Activated CD4-positive, alpha-beta memory T cell treated with anti-CD3 and anti-CD28 coated beads for 36 hours (primary cell): ENCODE measurements at places on chromosomes 4 and X. TPM values are rescaled to one million over a fixed set of nuclear protein-coding genes. Genes with fewer than 3 reads are reported as not detected.

DNA sequence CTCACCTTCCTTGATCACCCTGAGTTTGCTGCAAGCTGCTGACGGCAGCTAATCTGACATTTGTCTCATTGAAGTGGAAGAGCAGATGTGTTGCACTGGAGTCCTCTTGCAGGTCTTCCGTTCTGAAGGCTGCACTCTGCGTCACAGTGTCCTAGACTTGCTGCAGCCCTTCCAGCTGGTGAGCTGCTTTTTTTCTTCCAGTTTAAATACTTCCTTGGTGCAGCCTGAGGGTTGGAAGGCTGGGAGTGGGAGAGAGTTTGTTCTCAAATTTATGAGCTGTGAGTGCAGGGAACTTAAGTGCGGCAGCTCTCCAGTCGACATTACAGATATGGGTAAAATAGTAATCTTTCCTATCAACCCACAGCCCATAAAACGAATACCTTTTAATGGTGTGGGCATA lies 303.6 kb upstream of the FAT1 start:
- H3K36me3 ChIP-seq = no peaks in the 10 kb centered on the region
- no peaks in the 10 kb centered on the region for H3K27me3 ChIP-seq
- no peak for DNase-seq
- no peak overlapping the region for H3K4me3 ChIP-seq

Gene MED28
- 54.5 TPM for total RNA-seq

Gene GUCY1A1
- not detected for total RNA-seq

Gene USP17L17
- not detected for total RNA-seq

Gene RIBC1
- total RNA-seq = 0.57 TPM
